ENCODE measurements at places on chromosomes 4 and X.

DNA sequence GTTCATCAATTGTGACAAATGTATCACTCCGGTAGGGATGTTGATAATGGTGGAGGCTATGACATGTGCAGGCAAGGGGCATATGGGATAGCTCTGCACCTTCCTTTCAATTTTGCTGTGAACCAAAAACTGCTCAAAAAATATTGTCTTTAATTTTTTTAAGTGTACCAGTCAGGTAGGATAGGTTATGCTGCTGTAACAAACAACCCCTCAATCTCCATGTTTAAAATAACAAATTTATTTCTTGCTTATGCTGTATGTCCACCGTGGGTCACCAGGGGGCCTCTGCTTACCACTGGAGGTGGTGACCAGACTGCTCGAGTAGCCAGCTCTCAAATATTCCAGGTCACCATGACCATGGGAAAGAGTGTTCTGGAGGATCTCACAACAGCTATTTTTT, 23.4 kb upstream of the MSX1 start:
- no peak for DNase-seq

GRCh38 chrX:928606-929005, 283.8 kb downstream of the CRLF2 start:
- no peak for DNase-seq

DNA sequence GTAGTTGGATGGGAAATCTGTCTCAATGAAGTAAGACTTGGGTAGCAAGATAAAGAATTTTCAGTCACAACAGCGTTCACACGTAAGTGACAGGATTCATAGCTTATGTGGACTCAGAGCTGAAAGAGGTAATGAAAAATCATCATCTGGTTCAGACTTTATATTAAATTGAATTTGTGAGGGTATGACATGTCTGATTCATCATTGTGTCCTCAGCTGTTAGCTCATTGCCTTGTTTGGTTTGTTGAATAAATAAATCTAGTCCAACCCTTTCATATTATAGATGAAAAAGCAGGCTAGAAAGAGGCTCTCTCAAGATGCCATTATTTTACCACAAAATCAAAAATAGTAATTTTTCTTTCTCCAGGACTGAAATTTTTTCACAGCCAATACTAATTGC, 2.7 kb upstream of the CYSLTR1 start:
- no peak for DNase-seq

- no peak for DNase-seq
These were observed 35.7 kb upstream of the FMR1 start for GRCh38 chrX:147875866-147876596.

DNA sequence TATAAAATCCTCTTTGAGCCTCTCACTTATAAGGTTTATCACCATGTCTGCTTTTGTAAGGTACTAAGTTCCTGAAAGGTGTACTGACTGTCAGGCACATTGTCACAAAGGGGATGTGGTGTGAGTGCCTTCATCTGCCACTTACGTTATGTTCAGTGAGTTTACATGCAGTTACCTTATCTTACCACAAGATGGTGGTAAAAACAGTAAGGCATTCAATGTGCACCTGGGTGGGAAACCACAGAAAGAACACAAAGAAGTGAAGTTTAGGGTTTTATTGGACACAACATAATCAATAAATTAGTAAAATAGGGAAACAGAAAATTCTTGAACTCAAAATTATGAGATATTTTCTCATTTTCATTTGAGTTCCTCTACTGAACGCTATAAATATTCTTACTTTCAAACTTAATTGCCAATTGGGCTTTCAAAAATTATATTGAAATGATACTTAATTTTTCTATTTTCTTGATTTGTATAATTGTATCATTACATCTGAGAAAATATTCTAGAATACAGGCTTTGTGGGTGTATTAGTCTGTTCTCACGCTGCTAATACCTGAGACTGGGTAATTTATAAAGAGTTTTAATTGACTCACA, 650.8 kb downstream of the PCDH7 start:
- DNase-seq, result no peak

DNA sequence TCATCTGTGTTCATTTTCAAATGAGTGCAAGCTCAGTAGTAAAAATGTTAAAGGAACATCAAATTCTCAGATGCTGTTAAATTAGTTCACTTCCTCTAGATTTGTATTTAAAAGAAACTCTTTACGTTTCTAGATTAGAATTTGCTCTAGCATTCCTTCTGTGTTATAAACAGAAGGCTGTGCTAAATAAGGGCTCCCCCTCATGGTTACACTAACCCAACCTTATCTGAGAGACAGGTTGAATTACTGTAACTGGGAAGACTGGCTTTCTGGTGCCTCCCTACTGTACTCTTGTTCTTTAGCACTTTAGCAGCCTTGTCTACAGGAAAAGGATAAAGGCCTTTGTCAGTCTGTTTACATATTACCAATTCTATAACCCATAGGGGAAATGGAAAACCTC, 56.8 kb downstream of the RXFP1 start:
- no peak for DNase-seq

GRCh38 chr4:184844742-184845141, 19.0 kb upstream of the ACSL1 start:
- DNase-seq, result no peak

DNA sequence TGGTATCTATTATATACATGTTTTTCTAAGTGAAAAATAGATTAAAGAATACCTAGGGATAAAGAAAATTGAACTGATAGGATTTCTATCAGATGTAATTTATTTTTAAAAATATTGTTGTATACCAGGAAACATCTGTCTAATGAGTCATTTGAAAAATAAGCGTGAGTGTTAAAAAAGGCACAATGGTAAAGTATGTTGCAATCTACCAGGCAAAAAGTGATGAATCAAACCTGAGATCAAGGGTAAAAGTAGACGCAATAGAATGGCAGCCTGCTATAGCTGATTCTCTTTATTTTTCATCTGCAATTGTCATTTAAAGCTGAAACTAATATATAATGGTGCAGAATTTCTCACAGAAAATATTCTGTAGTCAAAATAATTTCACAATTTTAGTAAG, 1119.6 kb downstream of the PCDH18 start:
- no peak for DNase-seq

DNA sequence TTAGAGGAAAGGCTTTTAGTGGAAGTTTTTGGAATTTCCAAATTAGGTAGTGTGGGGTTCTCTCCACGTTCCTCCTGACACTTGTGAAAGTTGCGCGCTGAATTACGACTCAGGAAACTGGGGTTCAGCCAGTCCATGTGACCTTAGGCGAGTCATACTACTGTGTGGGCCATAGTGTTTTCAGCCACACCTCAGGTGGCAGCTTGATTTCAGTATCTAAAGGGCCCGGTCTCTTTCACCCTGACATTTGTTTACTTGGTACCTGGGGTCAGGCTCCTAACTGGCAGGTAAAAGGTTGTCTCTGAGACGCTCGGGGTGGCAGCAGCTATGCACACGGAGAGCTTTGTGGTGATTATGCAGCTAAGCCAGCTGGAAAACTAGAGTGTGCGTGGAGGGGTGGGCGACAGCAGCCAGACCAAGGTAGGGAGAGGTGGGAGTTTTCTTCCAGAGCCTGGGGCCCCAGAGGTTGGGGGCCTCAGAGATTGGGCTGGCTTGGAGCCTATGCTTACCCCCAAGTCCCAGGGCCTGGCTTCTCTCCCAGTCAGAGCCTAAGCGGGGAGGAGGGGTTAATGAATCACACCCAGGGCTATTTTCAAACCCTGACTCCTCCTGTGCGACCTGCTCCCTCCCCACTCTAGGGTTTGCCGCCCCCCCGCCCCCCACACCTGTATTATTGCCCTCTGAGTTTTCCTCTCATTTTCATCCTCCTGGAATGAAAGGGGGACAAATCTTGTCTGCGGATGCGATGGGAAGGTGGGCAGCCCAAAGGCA, 47.2 kb downstream of the STARD8 start:
- no peak for DNase-seq

DNA sequence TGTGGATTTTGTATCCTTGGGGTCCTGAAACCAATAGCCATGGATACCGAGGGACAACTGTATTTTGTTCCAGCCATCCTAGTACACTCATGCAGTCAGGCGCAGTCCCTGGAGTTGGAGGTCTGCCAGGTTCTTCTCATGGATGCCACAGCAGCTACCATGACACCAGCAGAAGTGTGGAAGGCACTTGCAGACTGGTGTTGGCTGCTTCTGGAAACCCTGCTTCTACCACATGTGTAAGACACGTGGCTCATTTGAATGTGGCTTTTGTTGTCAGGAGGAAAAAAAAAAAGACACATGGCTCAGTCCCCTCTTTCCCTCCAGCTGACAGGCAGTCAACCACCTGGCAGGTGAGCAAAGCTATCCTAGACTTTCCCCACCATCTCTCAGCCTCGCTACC, 19.4 kb downstream of the DRD5 start:
- no peak for DNase-seq

DNA sequence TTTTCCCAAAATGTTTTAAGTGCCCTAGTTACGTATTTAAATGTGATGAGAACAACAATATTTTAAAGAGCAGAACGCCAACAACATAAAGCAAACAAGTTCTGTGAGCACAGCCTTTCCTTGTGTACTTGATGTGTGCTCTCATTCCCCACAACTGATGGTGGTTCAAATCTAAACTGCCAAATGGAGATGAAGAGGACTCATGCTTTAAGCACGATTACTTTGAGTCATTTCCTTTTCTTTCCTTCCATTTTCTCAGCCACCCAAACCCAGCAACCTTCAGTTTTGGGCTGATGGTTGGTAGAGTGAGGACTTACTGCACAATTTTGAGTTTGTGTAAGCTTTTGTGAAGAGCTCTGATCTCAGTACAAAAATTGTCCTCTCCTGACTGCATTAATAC, 1.7 kb downstream of the NSD2 start:
- DNase-seq, result no peak

- no peak for DNase-seq
These were observed 107.7 kb upstream of the ADRA2C start for GRCh38 chr4:3658530-3658913.

DNA sequence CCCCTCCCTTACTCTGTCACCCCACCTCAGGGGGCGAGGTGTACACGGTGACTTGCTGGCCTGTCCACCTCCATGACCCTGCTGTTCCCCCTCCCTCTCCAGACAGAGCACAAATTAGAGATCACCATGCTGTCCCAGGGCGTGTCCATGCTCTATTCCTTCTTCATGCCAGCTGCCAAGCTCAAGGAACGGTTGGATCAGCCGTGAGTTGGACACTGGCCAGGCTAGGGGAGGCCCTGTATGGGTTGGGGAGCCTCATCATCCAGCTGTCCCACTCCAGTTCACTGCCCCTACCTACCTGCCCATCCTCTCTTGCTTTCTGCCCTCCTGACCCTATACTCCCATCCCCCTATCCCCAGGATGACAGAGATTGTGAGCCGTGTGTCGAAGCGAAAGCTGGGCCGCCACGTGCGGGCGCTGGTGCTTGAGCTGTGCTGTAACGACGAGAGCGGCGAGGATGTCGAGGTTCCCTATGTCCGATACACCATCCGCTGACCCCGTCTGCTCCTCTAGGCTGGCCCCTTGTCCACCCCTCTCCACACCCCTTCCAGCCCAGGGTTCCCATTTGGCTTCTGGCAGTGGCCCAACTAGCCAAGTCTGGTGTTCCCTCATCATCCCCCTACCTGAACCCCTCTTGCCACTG, 3.9 kb upstream of the CDK16 start:
- DNase-seq, result no peak

DNA sequence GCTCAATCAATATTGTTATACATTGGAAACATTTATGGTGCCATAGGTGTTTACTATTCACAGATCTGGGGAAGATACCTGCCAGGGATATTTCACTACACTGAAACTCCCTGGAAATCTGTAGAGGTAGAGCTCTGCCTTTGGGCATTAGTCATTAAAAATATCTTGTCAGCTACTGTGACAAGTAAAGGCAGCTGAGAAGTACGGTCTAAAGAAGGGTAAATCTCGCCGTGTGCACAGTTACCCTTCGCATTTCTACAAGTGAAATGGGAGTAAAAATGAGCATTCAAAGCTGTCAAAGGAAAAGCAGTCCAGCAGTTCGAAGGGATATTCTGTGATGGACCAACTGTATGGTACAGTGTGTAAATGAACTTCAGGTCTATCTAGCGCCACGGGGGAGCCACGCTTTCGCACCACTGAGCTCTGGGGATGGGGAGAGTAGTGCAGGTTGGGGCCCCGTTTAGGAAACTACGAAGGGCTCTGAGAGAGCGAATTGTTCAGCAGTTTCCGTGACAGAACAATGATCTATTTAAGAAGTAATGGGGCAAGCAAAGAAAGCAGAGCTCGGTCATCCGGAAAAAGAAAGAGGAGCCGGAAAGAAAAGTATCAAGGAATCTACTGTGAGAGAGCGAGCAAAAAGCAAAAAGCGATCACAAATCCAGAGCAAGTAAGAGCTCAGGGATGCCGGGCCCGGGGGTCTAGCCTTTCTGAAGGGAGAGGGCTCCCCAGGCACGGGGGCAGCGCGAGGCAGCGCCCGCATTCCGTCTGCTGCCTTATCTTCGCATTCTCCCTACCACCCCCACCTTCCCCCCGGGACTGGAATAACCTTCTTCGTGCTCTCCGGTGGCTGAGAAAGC, 646 bp downstream of the TIGD4 start:
- DNase-seq, result peak; percentile 3

DNA sequence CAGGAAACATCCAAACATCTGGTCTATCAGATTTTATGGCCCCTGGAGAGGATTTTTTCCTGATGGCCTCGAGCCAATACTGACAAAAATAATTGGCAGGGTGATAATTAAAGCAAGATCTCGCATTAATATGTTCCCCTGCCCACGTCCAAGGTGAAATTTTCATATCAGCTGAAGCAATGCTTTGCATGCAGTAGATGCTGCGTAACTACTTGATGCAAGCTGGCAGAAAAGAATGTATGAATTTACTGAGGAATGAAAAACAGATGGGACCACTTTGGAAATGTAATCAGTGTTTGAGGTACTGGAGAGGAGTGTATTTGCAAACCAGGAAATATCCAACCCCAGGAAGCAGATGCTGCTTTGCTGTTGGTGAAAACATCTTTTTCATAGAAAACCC, 36.8 kb upstream of the REST start:
- no peak for DNase-seq

DNA sequence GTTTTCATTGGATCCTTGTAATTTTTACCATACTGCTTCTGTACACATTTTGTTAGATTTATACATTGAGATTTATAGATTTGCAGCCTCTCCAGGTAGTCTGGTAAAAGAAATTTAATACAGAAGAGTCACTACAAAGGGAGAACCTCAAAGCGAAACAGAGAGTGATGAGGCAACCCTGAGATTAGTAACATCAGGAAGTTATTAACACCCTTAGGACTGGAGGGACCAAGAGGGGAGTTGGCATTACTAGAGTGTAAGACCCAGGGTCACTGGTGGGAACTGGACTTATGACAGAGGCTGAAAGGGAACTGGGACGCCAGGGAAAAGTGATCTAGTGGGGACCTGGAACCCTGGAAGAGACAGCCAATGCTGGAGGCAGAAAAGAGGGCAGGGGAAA, 20.6 kb upstream of the MAML3 start:
- DNase-seq, result no peak

DNA sequence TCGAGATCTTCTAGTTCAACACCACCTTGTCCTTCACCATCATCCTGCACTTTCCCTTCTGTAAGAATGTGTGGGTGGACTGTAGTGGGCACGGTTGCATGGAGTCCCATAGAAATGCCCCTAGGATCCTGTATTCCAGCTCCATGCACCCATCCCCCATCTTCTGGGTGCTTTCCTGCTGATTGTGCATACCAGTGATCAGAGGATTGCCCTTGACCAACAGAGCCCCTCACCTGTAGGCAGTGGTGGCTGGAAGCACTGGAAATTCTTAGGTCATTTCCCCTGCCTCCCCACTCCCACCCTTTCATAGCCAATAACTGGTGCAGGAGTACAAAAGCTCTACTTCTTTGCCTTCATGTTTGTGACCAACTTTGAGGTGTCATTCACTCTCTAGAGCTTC, 213.4 kb upstream of the ARSJ start:
- DNase-seq, result no peak

- DNase-seq, result no peak
These were observed 19.6 kb downstream of the MGST2 start for GRCh38 chr4:139685180-139685579.

Data from activated CD8-positive, alpha-beta memory T cell treated with anti-CD3 and anti-CD28 coated beads for 1 hour (primary cell).